Tibial artery (tissue), 4 donors: ENCODE measurements at places on chromosomes 13 and 19.

- no peaks in the 10 kb centered on the region for H3K36me3 ChIP-seq
- H3K4me1 ChIP-seq: no peaks in the 10 kb centered on the region
- no peak overlapping the region for H3K4me3 ChIP-seq
- DNase-seq: no peak
Measured at GRCh38 chr13:107070792-107071191, 502.9 kb upstream of the ARGLU1 start.

DNA sequence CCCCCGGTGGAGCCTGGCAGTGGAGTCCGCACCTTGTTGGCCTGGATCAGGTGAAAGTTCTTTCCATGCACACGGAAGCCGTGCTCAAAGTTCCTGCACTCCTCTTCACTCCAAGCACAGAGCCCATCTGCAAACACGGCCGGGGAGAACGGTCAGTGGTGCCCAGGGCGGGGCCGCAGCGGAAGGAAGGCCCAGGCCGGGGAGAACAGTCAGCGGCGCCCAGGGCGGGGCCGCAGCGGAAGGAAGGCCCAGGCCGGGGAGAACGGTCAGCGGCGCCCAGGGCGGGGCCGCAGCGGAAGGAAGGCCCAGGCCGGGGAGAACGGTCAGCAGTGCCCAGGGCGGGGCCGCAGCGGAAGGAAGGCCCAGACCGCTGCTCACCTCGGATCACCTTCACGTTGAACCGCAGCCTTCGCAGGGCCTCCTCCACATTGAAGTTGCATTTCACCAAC is 20.6 kb upstream of the PLPP2 start:
- H3K4me3 ChIP-seq: peak overlapping the region; percentile 30
- no peak for DNase-seq
- no peaks in the 10 kb centered on the region for H3K4me1 ChIP-seq
- H3K27ac ChIP-seq: no peak overlapping the region

GRCh38 chr13:74114202-74114601 is 20.0 kb downstream of the KLF12 start:
- H3K4me1 ChIP-seq: peaks cover 67% of the 10 kb centered on the region
- no peaks in the 10 kb centered on the region for H3K36me3 ChIP-seq
- no peak overlapping the region for H3K4me3 ChIP-seq
- H3K27ac ChIP-seq: no peak overlapping the region
- no peak for DNase-seq

- no peak overlapping the region for H3K27ac ChIP-seq
- H3K4me1 ChIP-seq: peaks cover 4% of the 10 kb centered on the region
- H3K27me3 ChIP-seq: no peaks in the 10 kb centered on the region
- no peak overlapping the region for H3K4me3 ChIP-seq
Measured at GRCh38 chr19:49546825-49547565, 19.2 kb downstream of the RCN3 start.

DNA sequence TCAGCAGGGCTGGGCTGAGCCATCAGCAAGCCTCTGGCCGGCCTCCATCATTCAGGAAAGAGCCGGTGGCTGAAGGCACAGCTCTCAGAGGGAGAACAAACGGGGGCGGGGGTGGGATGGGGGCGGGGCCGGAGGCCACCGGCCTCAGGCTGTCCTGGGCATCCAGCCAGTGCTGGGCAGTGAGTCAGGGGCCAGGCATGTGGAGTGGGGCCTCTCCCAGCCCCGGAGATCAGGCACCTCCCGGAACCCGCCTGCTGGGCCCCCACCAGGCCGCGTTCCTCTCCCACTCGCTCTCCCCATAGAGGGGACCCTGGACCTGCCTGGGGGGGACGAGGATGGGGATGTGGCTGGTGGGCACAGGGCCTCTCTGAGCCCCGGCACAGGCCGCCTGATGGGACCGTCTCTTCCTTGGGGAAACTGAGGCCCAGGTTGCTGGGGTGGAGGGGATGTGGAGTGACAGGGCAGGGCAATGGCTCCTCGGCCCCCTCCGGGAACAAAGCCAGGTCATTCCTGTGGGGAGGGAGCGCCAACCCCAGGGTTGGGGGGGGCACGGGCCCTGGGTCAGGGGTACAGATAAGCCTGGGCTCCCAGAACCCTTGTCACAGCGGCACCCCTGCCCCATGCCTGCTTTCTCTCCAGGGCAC is 12.9 kb downstream of the SPC24 start:
- H3K27ac ChIP-seq: peak overlapping the region; percentile 92
- H3K4me1 ChIP-seq: peaks cover 57% of the 10 kb centered on the region
- H3K36me3 ChIP-seq: no peaks in the 10 kb centered on the region
- H3K4me3 ChIP-seq: peak overlapping the region; percentile 10
- H3K27me3 ChIP-seq: no peaks in the 10 kb centered on the region

- peaks cover 8% of the 10 kb centered on the region for H3K4me1 ChIP-seq
- H3K27me3 ChIP-seq: no peaks in the 10 kb centered on the region
- H3K36me3 ChIP-seq: no peaks in the 10 kb centered on the region
Measured at GRCh38 chr19:51714848-51715247, 8.9 kb downstream of the HAS1 start.

DNA sequence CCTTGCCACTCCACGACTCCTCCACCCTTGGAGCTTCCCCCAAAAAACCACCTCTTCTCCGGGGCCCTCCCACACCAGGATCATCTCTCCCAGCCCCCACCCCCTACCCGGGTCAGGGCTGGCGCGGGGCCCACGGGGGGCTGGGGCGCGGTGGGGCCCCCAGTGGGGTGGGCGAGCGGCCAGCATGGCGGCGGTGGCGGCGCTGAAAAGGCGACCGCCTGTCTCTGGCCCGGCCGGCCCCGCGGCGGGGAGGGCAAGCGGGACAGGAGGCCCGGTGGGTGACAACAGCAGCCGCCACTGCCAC is 850 bp downstream of the DYRK1B start:
- peaks cover 43% of the 10 kb centered on the region for H3K36me3 ChIP-seq
- peak overlapping the region; percentile 92 for H3K27ac ChIP-seq
- DNase-seq: no peak
- no peaks in the 10 kb centered on the region for H3K27me3 ChIP-seq
- H3K4me1 ChIP-seq: peaks cover 17% of the 10 kb centered on the region

- no peaks in the 10 kb centered on the region for H3K36me3 ChIP-seq
- no peak overlapping the region for H3K4me3 ChIP-seq
- no peaks in the 10 kb centered on the region for H3K4me1 ChIP-seq
- no peaks in the 10 kb centered on the region for H3K27me3 ChIP-seq
- no peak overlapping the region for H3K27ac ChIP-seq
- DNase-seq: peak; percentile 77
Measured at GRCh38 chr19:3710265-3710812, 2.2 kb downstream of the TJP3 start.

DNA sequence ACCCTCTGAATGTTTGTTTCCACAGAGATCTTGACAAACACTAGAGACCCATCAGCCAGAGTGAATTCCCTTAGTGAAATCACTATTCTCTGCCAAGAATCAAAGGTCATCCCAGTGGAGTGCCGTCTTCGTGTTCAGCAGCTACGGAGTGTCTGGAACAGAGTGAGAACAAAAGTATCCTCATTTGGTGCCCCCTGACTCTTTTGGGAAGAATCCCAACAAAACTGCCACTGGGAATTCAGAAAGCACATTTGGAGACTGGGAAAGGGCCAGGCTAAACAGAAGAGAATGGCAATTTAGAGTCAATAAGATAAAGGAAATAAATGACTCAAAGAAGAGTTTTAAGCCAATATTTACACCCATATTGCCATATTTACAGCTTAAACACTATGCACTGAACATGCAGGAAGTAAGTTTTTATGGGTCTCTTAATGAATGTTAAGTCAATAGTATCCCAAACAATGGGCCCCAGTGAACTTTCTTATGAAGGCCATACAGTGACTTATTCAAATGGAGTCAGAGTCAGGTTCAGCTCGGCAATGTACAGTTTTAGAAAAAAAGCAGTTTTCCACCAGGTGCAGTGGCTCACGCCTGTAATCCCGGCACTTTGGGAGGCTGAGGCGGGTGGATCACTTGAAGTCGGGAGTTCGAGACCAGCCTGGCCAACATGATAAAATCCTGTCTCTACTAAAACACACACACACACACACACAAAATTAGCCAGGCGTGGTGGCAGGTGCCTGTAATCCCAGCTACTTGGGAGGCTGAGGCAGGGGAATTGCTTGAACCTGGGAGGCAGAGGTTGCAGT is 392.6 kb downstream of the KLF5 start:
- H3K4me1 ChIP-seq: no peaks in the 10 kb centered on the region
- no peak for DNase-seq
- no peaks in the 10 kb centered on the region for H3K36me3 ChIP-seq
- H3K4me3 ChIP-seq: no peak overlapping the region
- no peaks in the 10 kb centered on the region for H3K27me3 ChIP-seq
- H3K27ac ChIP-seq: no peak overlapping the region

- no peak overlapping the region for H3K27ac ChIP-seq
- H3K36me3 ChIP-seq: no peaks in the 10 kb centered on the region
- H3K4me3 ChIP-seq: no peak overlapping the region
- no peaks in the 10 kb centered on the region for H3K27me3 ChIP-seq
Measured at GRCh38 chr13:42373048-42373812, 101.3 kb downstream of the AKAP11 start.

GRCh38 chr13:21849323-21849722 is 178.4 kb downstream of the FGF9 start:
- H3K36me3 ChIP-seq: no peaks in the 10 kb centered on the region
- no peak overlapping the region for H3K4me3 ChIP-seq
- H3K27me3 ChIP-seq: no peaks in the 10 kb centered on the region
- no peak overlapping the region for H3K27ac ChIP-seq

DNA sequence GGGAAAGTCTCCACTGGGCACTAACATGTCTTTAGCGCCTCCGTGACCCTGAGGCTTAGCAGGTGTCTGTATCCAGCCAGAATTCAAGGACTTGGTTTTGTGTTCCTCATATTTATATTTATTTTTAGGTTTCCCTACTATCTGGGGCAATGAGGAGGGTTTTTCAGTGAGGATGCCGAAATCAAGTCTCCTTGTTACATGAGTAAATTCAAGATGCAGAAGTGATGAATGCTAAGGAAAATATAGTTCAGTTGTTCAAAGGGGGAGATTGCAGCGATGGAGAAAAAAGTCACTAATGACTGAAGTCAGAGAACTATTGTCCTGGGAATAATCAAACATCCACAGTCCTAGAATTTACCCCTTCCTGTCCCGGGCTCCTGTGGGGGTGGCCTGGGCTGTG is 791 bp upstream of the ADGRE2 start:
- no peaks in the 10 kb centered on the region for H3K36me3 ChIP-seq
- no peaks in the 10 kb centered on the region for H3K4me1 ChIP-seq
- DNase-seq: no peak

GRCh38 chr13:72384186-72384823 is 343.1 kb downstream of the MZT1 start:
- no peaks in the 10 kb centered on the region for H3K27me3 ChIP-seq
- H3K27ac ChIP-seq: no peak overlapping the region
- H3K4me1 ChIP-seq: no peaks in the 10 kb centered on the region
- H3K36me3 ChIP-seq: no peaks in the 10 kb centered on the region

DNA sequence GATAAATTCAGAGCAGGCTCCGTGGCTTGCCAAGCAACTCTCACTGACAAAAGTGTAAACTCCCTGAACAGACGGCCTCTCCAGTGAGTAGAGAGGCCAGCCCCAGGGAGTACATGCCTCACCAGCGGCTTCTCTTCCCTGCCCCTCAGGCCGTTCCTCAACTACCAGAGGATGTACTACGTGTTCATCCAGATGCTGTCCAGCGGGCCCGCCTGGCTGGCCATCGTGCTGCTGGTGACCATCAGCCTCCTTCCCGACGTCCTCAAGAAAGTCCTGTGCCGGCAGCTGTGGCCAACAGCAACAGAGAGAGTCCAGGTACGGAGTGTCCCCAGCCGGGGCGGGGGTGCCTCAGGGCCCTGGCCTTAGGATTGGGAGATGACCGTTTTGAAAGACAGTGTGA is 93.4 kb upstream of the MCF2L start:
- no peak overlapping the region for H3K4me3 ChIP-seq
- no peak overlapping the region for H3K27ac ChIP-seq
- H3K4me1 ChIP-seq: no peaks in the 10 kb centered on the region
- no peak for DNase-seq
- H3K36me3 ChIP-seq: peaks cover 26% of the 10 kb centered on the region
- H3K27me3 ChIP-seq: no peaks in the 10 kb centered on the region

- no peak overlapping the region for H3K4me3 ChIP-seq
- no peaks in the 10 kb centered on the region for H3K36me3 ChIP-seq
- peaks cover 75% of the 10 kb centered on the region for H3K27me3 ChIP-seq
- H3K27ac ChIP-seq: no peak overlapping the region
Measured at GRCh38 chr13:28490061-28490460, 4.9 kb downstream of the FLT1 start.

- no peak overlapping the region for H3K27ac ChIP-seq
- H3K4me1 ChIP-seq: no peaks in the 10 kb centered on the region
- DNase-seq: no peak
- peaks cover 10% of the 10 kb centered on the region for H3K36me3 ChIP-seq
- H3K4me3 ChIP-seq: no peak overlapping the region
Measured at GRCh38 chr13:79528356-79528755, 47.4 kb downstream of the NDFIP2 start.

DNA sequence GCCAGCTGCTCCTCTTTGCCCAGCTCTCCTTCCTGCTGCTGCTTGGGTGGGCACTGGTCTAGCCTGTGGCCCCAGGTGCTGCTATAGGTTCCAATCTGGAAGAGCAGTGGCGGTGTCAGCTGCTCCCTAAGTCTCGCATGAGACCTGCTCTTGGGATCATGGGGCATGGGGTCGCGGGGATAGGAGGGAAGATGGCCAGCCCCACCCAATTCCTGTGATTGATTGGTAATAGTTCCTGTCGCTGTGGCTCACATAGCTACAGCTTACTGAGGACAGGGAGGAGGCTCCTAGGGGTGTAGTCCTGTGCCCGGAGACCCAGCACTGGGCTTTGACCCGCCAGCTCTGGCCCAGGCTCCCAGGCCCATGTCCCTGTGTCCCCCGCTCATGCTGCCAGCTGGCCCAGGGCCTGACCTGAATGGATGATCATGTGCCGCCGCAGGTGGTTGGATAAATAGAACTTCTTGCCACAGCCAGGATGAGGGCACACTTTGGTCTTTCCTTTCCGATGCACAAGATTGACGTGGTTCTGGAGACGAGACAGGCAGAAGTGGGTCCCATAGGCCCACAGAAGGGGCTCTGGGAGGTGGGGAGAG is 4.5 kb upstream of the ELAVL3 start:
- H3K36me3 ChIP-seq: peaks cover 68% of the 10 kb centered on the region
- H3K27me3 ChIP-seq: peaks cover 22% of the 10 kb centered on the region
- H3K4me3 ChIP-seq: no peak overlapping the region
- DNase-seq: no peak

DNA sequence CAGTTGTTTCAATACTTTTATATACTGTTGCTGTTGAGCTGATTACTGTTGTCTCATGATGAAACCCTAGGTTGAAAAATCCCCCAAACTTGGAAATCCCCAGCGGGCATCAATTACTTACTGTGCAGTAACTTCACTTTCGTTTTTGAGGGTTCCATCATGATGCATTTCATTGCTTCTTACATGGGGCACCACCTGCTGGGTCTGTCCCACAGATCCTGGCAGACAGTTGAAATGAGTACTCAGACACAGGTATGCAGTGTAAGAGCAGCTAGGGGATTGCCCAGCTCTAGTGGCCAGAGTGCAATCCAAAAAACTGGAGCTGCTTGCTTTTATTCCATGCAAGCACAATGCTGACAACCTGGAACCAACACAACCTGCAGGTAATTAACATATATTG is 132.5 kb upstream of the ZNF91 start:
- H3K36me3 ChIP-seq: no peaks in the 10 kb centered on the region
- no peak for DNase-seq
- H3K27ac ChIP-seq: no peak overlapping the region
- no peaks in the 10 kb centered on the region for H3K4me1 ChIP-seq
